Activated naive CD8-positive, alpha-beta T cell treated with anti-CD3 and anti-CD28 coated beads, Interleukin-2, amount 10 ng/mL, durations not matched to agents 7 days and 5 days (primary cell): ENCODE measurements at places on chromosomes 1 and 21.

DNA sequence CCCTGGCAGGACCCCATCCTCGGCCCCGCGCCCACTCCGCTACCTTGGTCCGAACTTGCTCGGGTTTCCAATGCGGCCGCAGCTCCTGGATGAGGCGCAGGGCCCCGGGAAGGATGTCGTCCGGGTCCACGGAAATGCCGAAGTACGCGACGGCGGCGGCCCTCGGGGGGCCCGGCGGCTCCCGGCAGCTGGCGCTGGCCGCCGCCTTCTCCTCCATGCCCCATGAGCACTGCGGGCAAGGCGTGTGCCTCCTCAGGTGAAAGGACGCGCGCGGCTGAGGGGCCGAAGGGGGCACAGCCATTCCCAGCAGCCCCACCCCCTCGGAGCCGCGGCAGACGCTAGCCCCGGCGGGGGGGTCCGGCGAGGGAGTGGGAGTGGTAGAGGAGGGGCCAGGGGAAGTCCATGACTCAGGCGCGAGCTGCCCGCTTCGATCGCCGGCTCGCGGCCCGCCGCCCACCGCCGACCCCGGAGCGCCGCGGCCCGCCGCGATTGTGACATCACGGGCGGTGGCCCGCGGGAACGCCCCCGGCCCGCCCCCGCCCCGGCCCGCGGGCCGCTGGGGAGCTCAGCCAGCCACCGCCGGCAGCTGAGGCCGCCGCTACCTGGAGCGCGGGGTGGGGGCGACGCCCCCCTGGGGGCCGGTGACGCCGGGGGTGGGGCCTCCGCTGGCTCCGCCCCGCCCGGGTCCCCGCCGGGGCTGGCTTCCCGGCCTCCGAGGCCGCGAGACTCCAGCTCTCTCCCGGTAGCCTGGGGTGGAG lies at the start of gene ETNK2:
Gene ETNK2, minus strand, starts transcription at position 493 of the 758 bp plus-strand sequence. Its CDS starts 192 bp downstream, at position 301.
- peak; percentile 65 for DNase-seq

DNA sequence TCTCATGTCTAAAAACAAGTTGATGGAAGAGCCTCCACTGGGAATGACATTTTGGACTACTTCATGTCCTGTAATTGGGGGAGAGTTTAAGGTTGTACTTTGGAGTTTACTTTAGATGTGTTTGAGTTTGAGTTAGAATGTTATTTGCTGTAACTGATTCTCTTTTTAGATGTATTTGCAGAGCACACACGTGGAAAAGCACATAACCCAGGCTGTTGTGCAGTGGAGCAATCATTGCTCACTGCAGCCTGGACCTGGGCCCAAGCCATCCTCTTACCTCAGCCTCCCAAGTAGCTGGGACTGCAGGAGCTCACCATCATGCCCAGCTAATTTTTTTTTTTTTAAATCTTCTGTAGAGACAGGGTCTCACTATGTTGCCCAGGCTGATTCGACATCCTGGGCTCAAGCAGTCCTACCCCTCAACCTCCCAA lies 36.7 kb upstream of the SH3D21 start:
- no peak for DNase-seq

DNA sequence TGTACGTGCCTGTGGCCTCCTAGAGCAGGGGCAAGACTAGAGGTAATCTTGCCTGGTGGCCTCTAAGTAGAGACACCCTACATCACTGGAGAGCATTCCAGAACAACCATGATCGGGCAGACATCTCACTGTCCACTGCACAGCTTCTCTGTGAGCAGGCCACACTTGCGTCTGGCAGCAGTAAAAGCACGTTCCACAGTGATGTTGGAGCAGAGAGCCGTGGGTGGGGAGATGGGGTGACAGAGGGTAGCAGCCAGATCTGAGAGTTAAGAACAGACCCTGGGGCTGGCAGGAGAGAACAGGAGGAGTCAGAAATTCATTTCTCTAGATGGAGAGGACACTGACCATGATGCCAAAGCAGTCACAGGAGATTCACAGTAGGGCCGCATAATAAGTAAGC lies 293.0 kb downstream of the HHAT start:
- DNase-seq, result no peak

DNA sequence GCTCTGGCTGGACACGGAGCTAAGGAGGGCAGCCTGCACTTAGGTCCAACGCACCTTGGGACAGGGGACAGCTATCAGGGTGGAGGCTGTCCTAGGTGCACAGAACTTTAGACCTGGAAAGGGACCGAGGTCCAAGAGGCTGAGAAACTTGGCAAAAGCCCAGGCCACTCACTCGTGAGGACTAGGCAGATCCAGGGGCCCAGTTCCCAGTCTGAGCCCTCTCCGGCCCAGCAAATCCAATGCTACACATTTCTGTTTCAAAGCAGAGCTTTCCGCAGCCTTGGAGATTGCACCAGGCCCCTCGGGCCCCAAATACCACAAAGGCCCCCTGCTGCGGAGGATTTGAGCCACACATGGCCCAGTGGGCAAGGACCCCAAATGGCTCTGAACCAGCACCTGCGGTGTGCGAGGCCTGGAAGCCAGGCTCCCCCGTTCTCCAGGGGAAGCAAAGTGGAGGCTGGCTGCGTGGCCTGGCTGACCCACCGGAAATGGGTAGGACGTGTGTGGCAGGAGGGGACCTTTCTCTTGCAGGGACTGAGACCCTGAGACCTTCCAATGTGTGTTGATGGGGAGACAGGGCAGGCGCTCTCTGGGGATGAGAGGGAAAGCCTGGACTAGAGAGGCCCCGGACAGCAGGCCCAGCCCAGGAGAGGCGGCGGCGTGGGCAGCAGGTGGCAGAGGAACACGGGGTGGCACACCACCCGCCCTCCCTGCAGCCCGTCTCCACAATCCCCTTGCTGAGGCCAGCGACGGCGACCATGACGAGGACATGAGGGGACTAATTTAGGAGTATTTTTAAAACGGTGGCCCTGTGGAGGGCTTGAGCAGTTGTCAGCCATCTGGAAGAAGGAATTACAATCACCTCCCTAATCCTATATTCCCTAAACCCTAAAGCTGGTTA lies 118.7 kb downstream of the CASZ1 start:
- no peak for DNase-seq

- no peak for DNase-seq
Measured at GRCh38 chr1:9100471-9101043, 28.3 kb downstream of the GPR157 start.

DNA sequence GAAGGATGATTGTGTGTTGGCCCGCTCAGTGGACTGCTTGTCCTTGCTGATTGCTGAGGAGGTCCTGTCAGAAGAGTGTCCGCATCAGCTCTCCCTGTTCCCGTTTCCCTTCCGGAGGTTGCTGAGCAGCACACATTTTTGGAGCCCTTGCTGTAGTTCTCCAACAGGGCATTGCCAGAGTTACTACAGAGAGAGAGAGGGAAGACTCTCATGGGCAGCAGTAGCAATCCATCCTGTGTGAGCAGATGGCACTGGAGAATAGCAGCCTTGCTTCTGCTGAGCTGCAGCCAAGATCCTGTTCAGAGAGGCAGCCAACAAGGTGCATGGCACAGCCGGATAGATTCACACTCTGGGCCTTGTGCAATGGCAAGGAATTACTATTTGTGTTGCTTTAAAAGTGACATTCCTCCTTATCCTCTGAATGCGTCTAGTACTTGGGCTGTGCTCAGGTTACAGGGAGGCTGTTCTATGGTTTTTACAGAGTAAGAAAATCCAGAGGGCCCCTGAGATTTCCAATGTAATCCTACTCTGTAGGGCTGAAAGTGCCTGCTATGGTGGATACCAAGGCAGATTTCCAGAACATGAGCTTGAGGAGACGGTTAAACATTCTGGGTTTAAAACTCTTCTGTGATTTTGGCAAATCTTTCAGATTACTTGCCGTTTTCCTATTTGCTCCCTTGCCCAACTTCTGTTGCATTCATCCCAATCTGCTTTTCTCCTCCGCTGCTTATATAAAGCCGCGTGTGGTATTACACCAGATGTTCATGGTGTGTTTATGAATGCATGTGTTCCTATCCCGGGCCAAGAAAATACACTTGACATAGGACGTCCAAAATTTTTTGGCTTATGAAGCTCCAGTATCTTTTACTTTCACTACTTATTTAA lies 27.4 kb downstream of the AK4 start:
- DNase-seq, result no peak

DNA sequence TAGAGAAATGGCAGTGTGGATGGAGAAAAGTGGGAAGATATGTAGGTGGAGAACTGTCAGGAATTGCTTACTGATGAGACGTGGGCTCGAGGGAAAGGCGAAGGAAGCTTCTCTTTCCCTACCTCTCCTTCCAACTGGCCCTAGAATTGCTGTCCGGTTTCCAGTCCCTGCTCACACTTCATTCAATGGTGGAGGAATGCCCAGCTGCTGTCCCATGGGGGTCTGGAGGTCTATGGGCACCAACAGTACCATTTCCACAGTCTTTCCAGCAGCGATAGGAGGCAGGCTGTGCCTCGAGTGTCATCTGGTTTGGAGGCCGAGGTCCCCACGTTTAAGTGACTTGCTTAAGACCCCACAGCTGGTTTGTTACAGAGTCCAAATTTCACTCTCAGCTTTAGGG lies 31.5 kb upstream of the CD1D start:
- DNase-seq, result no peak

- DNase-seq, result peak; percentile 24
Measured at GRCh38 chr1:233614743-233615521, 1.0 kb downstream of the KCNK1 start.

GRCh38 chr21:46017695-46018094 lies 36.1 kb downstream of the COL6A1 start:
- no peak for DNase-seq
